NCI-H774 (cell line): ENCODE measurements at places on chromosomes 1 and 21.
A peak's percentile ranks its signal among the peaks of the same experiment; 100 is the strongest.

DNA sequence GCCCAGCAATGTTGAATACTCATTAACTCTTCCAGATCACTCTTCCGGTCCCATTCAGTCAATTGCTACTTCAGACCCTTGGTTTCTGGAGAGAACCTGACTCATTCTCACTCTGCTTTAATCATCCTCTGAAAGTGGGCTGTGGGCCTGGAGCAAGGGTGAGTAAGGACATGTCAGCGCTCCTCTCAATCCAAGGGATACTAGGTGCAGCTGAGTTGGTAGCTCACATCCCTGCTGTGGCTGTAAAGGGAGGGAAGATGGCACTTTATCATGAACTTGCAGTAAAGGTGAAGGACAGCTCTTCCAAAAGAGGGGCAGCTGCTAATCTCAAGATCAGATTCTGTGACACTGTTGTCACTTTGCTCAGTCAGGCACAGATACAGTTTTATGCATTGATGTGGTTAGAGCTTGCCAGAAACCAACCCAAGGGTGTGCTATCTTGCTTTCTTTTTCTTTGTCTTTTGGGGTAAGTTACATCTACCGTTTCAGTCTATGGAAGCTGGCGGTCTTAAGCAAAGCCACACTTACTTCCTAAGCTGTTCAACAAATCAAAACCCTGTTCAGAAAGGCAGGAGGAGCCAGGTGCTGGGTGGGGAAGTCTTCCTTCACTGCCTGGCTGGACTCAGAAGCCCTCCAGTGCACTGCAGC, 26.5 kb upstream of the NTPCR start:
- no peak for DNase-seq

GRCh38 chr1:12495725-12496124, 122.3 kb downstream of the DHRS3 start:
- no peak for DNase-seq

DNA sequence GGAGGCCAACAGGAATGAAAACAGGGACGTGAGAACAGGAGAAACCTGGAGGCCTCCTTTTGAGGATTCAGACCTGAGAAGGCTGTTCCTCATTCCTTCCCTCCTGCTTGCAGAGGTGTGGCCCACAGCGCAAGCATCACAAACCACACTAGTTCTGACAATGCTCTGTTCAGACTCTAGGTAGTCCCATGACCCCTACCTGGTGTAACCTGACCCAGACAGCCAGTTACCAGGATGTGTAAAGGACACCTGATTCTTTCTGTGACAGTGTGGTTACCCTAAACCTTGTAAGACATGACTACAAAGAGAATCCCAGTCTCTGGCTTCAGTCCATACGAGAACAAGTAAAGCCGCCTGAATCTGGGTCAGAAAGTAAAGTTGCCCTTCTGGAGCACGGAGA, 3.2 kb downstream of the MECR start:
- no peak for DNase-seq

DNA sequence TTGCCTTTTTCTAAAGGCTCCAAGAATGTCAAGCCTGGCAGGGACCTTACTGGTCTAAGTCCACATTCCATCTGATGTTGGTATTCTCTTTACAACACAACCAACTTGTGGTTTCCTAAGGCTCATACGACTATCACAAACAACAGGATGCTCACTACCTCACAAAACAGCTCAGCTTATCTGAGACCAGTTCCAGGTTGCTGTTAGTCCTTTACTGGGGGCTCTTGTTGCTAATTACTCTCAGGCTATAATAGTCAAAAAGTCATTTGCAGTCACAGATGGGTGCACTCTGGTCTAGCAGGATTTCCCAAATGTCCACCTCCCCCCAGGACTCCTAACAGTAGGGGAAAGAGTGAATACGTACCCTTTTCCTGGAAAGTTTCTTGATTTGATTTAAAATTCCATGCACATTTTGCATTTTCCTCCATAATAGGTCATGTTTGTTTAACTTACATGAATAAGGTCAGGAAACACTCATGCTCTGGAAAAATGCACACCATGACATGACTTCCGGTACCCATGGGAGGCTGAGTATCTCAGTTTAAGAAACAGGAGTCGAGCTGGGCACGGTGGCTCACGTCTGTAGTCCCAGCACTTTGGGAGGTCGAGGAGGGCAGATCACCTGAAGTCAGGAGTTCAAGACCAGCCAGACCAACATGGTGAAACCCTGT, 16.0 kb downstream of the LCK start:
- no peak for DNase-seq

DNA sequence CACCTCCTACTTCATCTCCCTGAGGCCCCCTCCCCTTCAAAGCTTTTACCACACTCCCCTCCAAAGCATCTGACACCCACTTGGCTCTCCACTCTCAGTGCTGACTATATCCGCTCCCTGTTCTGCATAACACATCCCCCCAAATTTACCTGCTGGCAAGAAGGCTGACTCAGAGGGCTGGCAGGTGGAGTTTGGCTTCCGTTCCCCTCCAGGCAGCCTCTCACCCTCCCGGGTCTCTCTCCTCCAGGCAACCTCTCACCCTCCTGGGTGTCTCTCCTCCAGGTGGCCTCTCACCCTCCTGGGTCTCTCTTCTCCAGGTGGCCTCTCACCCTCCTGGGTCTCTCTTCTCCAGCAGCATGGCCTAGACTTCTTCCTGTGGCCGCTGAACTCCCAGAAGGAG, 562.1 kb downstream of the NPHP4 start:
- no peak for DNase-seq

- no peak for DNase-seq
These were observed 1.8 kb downstream of the ACTA1 start for GRCh38 chr1:229432116-229432461.

- peak; percentile 94 for DNase-seq
These were observed at the start of gene RIMKLA for GRCh38 chr1:42380586-42381279. Gene RIMKLA, plus strand, starts transcription at chr1:42380792. Its CDS starts 143 bp downstream, at chr1:42380935.

- no peak for DNase-seq
These were observed 62.8 kb upstream of the COA6 start for GRCh38 chr1:234310460-234310817.

DNA sequence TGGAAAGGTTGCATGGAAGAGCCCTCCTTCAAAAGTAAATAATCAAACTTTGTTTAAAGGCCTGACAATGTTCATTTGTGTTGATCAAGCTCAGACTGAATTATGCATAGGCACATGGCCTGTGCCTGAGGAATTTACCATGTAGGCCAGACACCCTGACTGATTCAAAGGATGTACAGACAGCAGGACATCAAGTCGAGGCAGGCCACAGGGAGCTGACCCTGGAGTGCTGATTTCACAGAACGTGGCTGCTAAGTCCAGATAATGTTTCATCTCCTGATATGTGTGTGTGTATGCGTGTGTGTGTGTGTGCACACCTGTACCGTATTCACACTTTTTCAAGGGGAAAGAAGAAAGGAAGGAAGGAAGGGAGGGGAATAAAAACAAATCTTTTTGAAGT, 34.1 kb downstream of the NAV1 start:
- DNase-seq, result no peak

DNA sequence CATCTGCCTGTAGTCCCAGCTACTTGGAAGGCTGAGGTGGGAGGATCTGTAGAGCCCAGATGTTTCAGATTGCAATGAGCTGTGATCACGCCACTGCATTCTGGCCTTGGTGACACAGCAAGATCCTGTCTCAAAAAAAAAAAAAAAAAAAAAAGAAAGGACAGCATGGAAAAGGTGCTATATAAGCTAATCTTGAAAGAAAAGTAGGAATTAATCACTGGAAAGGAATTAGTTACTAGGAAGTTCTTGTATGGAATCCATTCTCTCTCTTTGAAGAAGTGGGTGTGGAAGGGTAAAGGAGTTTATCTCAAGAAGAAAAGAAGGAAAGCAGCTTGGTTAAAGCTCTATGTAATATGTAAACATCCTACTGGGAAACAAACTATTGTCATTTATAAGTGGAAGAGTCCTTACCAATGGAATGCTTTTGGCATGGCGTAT, 339.2 kb downstream of the DPYD start:
- DNase-seq, result no peak

DNA sequence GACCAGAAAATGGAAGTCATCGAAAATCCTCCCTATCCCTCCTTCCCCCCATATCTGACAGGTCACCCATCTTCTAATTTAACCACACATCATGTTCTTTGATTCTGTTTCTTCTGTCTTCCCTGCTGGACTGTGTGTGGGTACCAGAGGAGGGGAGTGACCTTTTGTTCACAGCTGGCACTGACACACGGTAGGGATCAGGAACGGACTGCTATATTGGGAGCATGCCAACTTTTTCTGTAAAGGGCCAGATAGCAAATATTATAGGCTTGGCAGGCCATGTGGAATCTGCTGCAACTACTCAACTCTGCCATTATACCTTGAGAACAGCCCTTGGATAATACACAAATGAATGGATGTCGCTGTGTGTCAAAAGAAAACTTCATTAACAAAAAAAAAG, 7.5 kb upstream of the TOMM20 start:
- no peak for DNase-seq

DNA sequence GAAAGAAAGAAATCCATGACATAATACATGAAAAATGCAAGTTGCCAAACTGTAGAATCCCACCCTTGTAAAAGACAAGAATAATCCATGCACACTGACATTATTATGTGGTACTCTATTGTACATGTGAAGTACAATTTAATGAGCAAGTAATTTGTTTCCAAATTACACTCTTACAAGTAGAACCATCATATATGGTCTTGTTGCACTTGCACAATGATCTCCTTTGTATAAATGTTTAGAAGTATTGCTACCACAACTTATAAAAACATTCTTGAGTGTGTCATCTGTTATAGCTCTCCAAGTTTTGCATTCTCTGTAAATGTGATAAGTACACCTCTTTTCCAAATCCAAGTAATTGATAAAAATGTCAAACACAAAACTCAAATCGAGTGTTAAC, 29.1 kb upstream of the ZNF281 start:
- no peak for DNase-seq

DNA sequence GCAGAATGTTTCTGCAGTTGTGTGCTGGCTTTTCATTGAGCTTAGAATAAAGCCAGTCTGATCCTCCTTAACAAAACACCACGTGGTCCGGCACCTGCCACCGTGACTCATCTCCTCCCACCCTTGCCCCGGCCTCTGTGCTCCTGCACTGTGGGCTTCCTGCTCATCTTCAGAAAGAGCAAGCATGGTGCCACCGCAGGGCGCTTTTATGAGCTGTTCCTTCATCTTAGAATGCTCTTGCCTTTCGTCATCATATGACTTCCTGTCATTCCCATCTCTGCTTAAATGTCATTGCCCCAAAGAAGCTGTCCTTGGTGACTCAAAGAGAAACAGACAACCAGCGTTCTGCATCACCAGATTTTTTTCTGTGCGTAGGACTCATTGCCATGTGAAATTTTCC, 117.8 kb downstream of the HHAT start:
- no peak for DNase-seq

GRCh38 chr1:155976062-155976912, 2.1 kb downstream of the ARHGEF2 start:
- peak; percentile 33 for DNase-seq

DNA sequence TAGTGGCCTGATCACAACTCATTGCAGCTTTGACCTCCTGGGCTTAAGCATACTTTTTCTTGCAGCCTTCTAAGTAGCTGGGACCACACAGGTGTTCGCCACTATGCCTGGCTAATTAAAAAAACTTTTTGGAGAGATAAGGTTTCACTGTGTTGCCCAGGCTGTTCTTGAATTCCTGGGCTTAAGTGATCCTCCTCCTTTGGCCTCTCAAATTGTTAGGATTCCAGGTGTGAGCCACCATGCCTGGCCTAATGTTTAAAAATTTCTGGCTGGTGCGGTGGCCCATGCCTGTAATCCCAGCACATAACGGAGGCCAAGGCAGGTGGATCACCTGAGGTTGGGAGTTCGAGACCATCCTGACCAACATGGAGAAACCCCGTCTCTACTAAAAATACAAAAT, 24.4 kb downstream of the YTHDF2 start:
- DNase-seq, result no peak

DNA sequence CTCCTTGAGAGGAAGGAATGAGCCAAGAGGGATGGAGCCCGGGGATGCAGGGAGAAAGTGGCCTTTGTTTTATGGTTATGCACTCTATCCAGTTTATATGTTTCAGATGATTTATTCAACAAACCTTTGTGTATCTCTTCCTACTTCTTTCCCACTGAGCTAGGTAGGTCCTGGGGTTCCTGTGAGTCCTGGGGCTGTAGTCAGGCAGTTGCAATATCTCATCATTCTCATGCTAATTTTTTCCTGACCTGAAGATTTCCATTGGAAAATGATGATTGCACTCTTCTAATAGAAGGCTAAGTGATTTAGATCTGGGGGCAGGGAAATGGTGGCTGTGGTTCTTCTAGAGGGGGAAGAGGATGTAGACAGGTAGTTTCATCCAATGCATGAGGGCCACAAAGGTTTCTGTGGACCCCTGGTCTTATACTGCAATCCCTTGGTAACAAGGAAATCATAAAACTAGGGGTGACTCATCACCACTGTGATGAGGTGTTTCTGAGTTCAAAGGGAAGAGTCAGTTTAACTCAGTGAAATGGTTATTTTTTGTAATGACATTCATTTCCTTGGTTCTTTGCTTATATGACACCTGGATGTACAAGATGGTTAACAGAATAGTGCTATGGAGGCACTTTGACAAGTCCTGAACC, 20.2 kb downstream of the B3GALT5 start:
- DNase-seq, result no peak

- DNase-seq, result peak; percentile 57
These were observed 449 bp upstream of the RCAN3 start for GRCh38 chr1:24502065-24502708.

DNA sequence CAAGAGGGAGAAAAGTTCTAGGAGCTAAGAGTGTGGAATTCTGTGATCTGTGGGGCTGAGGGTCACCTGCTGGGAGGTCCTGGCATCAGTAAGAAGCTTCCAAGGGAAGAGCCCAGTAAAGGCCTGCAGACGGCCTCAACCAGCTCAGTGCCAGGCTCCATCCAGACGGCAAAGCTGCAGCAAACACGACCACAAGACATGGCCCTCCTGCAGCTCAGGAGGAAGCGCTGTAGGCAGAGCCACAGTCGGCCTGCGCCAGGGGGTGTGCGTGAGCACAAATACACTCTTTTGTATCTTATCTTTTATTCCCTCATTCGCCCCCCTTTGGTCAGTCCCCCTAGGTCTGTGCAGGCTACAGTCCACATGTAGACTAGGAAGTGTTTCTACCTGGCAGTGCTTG, 13.4 kb downstream of the C1orf174 start:
- DNase-seq, result no peak

DNA sequence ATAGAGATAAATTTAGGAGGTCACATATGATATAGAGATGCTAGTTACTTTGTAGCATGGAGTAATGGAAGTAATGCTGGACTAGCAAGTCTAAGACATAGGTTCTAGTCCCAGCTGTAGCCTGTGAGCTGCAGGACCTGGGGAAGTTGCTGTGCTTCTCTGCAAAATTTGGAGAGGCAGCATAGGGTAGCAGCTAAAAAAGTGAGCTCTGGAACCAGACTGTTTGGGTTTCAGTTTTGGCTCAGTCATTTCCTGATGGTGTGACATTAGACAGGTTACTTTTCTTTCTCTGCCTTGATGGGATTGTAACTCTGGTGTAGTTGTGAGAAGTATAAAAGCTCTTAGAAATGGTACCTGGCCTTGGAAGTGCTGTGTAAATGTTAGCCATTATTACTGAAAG, 3.3 kb downstream of the METTL13 start:
- DNase-seq, result no peak

- DNase-seq, result no peak
These were observed 26.5 kb downstream of the NSUN4 start for GRCh38 chr1:46367072-46367471.
